ENCODE measurements at places on chromosomes 4 and X.

DNA sequence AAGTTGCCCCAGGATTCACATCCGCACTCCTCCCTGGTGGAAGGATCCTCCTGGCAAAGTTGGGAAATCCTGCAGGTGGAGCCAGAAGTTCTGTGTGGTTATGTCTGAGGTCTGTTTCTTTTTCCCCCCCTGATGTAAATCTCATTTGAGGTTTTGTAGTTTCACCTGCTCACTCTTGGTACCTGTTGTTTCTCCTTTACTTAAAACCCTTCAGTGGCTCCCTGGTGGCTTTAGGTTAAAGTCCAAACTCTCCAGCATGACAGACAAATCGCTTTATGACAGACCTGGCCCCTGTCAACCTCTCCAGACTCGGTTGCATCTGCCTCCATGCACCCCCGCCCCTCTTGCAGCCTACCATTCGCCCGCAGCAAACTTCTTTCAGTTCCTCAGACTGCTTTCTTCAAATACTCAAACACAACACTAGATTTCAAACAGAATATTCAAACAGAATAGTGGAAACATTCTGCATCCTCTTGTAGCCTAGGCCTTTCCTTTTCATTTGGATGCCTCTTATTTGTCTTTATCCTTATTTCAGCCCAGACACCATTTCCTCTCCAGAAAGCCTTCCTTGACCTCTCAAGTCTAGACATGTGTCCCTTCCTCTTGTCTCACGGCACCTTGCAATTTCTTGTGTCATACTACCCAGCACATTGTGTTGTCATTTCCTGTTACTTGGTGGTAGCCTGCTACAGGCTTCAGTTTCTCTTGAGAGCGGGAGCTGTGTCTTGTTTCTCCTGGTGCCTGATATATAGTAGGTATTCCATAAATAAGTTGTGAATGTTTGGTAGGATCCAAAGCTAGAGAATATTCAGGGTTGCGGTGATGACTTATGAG is 24.8 kb downstream of the IL13RA1 start:
- DNase-seq: no peak

- no peak for DNase-seq
Measured at GRCh38 chr4:14167876-14168510, 540.5 kb upstream of the BOD1L1 start.

GRCh38 chrX:113580486-113580885 is 739.9 kb upstream of the AMOT start:
- DNase-seq: no peak

DNA sequence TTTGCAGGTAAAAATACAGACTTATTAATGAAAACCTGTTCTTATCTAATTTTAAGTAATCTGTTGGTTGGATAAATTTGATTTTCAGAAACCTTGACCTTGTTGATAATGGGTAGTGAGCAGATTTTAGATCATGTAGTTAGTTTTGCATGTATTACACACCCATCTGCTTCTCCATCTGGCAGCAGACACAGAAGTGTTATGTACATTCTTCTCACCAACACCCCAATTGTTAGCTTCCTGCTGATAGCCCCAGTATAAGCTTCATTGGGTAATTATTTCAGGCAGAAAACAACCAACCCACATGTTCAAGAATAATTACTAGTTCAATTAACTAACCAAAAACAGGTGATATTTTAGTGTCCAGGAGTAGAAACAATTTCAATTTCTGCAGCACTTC is 1740.5 kb upstream of the AGA start:
- DNase-seq: no peak

DNA sequence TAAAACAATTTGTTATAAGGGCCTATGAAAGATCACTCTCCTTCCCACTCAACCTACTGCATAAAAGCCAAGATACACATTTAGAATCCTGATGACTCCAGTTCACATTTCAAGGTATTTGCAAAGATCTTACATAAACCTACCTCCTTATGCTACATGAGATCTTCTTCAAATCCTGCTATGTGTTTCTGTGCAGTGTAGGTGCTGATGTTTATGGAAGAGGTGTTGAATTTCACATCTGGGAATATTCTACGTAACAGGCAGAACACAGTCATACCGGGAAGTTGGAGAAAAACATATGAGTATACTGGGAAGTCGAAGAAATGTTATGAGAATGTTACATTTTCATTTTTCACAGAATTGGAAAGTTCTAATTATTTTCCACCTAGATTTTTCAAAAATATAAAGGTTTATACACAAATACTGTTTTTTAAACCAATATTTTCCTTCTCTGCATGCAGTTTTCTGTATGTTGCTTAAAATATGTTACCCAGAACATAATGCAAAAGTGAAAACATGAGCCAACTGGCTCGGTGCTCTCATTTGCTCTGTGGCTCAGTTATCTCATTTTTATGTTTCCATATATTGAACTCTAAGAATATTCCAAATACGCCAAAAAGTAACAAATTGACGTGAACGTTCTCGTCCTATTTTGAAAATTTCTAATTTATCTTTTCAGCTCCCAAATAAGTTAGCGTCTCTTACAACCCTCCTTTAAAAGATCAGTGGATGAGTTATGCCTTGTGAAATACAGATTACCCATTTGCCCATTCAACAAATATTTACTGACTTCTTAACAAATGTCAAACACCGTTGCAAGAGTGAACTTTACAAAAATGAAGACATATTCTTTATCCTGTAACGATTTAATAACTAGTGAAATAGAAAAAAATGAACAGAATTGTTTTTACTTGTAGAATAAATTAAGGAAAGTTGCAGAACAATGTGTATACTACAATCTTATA is 899.3 kb downstream of the STIM2 start:
- no peak for DNase-seq

DNA sequence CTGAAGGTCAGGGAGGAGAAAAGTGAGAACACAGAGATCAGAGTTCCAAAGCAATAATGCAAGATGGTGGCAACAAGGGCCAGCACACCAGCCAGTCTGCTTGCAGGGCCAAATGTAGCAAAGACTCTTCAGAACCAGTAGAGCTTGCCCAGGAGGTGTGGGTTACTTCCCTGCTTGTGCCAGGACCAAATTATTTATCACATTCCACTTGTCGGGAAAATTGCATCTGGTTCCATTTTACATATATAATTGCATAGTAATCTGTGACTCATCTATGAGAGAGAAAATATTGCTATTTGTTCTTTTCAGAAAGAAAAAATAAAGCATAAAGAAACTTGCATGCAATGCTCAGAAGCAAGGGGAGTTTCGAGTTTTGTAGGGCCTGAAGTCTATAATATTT is 41.4 kb downstream of the MAML3 start:
- DNase-seq: no peak

DNA sequence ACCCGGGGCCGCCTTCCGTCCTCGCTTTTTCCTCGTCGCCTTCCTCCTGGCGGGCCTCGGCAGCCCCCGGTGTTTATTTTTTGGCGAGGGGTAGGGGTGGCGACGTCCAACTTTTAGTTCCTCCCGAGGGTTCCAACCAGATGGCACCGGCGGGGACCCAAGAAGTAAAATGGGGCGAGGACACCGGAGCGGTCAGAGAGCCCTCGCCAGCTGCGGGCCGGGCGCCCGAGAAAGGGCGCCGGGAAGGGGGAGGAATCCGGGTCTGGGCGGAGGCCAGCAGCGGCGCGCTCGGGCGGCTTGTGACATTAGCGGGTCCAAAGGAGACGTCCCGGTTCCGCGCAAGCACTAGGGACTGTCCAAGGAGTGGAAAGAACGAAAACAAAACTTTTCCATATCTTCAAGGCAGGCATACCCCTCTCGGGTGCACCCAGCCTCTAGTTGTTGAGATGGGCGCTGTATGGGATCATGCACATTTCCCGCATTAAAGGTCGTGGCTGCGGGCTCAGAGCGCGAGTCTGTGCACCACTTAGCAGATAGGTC is 691 bp upstream of the USP46 start:
- DNase-seq: peak; percentile 28

DNA sequence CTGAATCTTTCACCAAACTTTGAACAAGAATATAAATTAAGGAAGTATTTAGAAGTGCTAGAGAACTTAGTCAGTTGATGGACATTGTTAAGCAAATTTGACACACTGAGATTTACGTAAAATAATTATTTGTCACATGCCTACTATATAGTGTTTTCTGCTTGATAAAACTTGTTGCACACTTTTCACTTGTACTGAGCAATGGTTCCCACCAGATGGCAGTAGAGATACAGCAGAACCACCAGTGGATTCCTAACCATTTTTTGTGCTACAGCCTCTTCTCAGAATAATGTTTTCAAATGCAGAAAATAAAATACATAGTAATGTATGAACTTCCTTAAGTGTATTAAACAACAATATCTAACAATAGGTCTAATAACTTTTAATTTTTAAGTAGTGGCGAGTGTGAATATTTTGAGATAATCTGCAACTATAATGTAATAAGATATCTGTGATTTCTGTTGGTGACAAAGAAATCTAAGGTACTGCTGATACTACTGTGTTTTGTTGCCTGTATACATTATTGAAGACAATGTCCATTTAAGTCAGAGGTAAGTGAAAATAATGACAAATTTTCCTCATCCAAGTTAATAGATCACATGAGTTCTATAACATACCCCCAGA is 81.2 kb downstream of the APOOL start:
- DNase-seq: peak; percentile 19

GRCh38 chr4:153217440-153217839 is 13.2 kb downstream of the TRIM2 start:
- no peak for DNase-seq

GRCh38 chr4:108168671-108169523 is at the start of gene LEF1:
Gene LEF1, minus strand, starts transcription at chr4:108168932. Its CDS starts 1,165 bp downstream, at chr4:108167767.
- DNase-seq: peak; percentile 69

- DNase-seq: no peak
Measured at GRCh38 chr4:130043732-130044160, 947.8 kb downstream of the C4orf33 start.

DNA sequence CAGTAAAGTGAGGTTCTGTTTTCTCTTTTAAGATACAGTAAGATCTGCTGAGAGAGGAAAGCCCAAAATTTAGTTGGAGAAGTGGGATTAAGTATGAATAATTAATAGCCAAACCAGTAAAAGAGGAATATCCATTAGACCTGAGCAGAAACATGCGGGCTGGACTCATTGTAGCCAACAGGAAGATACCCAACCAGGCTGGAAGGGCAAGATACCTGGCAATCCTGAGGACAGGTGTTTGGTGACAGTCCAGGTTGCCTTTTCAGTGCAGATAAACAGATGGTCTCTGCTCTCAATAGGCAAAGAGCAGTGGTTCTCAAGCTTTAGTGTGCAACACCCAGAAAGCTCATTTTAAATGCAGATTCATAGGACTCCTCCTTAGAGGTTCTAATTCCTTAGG is 980.8 kb upstream of the GRID2 start:
- DNase-seq: no peak

DNA sequence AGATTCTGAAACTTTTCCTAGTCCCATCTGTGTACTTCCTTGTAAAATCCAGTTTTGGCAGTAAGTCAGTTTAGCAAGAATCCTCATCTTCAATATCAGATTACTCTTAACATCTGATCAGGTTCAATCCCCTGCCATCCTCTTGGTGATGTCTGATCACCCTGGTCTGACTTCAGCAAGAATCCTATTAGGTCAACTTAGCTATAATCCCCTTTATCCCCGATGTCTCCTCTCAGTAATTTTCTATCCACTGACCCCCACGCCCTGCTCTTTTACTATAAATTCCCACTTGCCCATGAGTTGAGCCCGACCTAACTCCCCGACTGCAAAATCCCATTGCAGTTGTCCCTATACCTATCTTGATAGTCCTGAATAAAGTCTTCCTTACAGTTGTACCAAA is 57.9 kb upstream of the PRSS48 start:
- DNase-seq: no peak

GRCh38 chrX:119177278-119177677 is 49.7 kb upstream of the KIAA1210 start:
- no peak for DNase-seq

DNA sequence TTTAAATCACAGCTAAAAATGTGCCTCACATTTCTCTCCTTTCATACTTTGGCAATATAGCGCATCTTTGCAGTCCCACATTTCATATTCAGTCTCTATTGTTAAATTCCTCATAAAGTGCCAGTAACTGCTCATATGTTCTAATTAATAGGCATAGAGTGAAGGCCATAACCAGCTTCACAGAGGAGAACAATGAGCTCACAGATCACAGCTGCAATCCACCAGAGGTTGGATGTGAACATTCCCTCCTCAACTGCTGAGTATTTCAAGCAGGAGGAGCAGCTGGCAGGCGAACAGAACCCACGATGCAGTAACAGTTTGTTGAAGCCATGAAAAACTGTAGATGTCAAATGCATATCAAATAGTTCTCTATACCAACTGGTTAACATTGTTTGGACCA is 2088.7 kb upstream of the AGA start:
- DNase-seq: no peak

DNA sequence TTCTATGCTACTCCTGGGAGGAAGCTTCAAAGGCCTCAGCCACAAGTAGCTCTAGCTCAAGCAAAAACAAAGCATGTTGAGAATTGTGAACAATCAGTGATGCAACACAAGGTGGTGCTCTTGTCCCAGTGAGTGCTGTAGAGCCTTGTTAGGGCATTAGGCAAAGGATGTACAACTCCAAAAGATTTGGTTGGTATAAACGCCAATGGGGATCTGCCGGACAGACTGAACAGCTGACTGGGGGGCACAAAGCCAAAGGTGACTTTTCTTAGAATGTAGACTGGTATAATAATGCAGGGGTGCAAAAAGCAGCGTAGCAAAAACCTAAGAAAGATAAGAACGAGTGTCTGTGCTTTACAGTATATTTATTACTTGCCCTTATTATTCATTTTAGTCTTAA is 62.6 kb upstream of the ALB start:
- DNase-seq: peak; percentile 2

GRCh38 chr4:47263721-47264120 is 199.8 kb downstream of the COMMD8 start:
- no peak for DNase-seq

- DNase-seq: no peak
Measured at GRCh38 chr4:128358913-128359279, 71.3 kb upstream of the PGRMC2 start.

GRCh38 chrX:72107320-72107719 is 24.4 kb downstream of the RTL5 start:
- no peak for DNase-seq

- no peak for DNase-seq
Measured at GRCh38 chrX:103614999-103615398, 7.2 kb downstream of the TCEAL3 start.

GRCh38 chr4:169238445-169238844 is 32.3 kb downstream of the SH3RF1 start:
- DNase-seq: peak; percentile 19

DNA sequence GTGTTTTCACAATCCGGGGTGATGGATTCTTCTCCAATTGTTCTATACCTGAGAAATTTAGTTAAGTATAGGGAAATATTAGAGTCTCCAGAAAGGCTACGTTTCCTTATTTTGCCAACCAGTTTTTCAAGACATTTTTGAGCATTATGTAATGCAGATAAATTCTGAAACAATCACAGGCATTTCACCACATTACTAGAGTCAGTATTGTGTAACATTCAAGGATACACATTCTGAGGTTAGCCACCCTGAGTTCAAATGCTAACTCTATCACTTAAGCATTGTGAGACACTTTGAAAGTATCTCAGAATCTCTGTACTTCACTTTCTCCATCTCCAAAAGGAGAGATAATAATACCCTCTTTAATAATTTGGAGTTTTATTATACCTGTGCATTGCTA is 10.6 kb downstream of the SULT1B1 start:
- DNase-seq: no peak

- DNase-seq: no peak
Measured at GRCh38 chr4:129453524-129454200, 357.7 kb downstream of the C4orf33 start.

Data from T47D (cell line).